Muscle of arm (tissue), 14 donors: ENCODE measurements at places on chromosomes 12 and 14.

- no peak for DNase-seq
These were observed 61.0 kb downstream of the EPS8 start for GRCh38 chr12:15728118-15728598.

DNA sequence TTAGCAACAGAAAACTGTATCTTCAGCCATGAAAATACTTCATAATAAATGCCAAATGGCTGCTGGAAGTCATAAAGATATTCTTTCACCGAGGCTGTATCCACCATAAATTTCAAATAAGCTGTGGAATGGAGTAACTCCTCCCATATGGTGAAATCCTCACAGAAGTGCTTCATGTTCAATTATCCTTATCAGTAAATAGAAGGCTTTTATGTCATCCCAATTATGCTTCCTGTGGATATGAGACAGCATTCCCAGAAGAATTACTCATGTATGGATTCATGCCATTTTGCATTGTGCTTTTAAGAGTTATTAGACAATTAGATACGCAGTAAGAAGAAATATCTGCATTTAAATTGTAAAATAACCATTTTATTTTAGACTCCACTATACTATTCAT lies 99.0 kb downstream of the RTN1 start:
- DNase-seq: no peak

DNA sequence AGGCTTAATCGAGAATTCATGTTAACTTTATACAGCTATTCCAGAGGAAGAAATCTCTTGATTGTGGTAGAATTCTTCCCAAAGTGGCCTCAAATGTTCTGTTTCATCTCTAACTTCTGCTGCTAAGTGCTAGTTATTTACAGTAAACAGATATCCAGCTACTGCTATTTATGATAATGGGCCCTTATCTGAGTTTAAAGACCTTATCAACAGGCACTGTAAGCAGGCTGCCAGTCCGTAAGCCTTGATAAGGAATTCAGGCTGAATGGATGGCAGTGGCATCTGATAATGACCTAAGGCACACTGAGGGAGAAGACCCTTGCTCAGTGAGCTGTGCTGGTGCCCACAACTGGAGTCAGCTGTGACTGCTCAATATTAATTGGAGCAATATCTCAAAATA lies 59.0 kb downstream of the PAX9 start:
- DNase-seq: no peak

DNA sequence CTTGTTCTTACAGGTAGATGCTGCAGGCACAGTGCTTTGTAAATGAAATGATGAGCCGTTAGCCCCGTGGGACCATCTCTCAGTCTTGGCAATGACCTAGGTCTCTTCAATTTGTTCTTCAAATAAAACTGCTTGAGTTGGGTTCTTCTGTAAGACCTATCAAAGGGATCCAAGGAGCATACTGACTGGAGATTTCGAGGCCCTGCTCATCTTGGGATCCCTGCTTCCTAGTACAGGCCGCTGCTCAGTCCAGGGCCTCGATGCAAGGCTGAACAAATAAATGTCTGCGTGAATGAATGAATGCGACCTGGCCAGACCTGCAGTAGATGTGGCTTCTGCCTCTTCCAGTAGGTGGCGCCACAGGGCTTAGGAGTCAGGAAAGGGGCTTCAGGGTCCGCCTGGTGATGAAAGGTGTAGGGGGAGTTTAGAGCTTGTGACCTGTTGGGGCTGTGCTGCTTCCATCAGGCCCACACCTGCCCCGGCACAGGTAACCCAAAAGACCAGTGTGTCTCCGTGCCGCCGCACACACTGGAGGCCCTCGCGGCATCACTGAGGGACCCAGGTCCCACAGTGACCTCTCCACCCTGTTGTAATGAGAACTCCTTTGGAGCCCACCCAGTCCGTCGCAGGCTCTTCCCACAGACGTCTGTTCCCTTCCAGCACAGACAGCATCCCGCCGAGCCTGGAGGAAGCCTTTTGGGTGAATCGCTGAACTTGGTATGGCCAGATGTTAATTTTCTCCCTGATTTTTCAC lies 4.4 kb downstream of the CACNA1C start:
- no peak for DNase-seq

- DNase-seq: no peak
These were observed 399 bp downstream of the NCAPD2 start for GRCh38 chr12:6494258-6494743.

- DNase-seq: peak; percentile 43
These were observed 22.2 kb upstream of the GPR132 start for GRCh38 chr14:105087308-105087962.

DNA sequence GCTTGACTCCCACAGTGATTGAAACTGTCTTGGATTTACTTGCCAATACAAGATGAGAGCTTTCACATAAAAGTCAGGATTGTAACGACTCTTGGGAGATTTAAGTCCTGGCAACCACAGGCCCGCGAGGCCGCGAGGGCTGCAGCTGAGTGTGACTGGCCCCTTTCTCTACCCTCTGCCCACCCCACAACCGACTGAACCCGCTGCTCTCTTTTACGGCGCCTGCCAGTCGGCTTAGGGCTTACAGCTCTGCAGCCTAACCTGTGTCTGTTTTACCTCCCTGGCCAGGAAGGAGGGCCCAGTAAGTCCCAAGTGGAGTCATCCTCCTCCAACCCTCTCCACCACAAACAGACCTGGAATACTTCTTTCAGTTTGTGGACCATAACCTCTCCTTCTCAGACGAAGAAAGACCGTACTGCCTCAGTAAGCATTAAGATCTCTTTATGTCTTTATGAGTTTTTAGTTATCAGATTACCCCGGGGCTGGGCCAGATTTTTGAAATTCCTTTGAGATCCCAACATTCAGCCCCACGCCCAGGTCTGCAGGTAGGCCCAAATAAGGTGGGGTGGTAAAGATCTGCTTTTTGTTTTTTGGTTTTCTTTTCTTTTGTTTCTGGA lies 12.6 kb upstream of the TIGAR start:
- no peak for DNase-seq

DNA sequence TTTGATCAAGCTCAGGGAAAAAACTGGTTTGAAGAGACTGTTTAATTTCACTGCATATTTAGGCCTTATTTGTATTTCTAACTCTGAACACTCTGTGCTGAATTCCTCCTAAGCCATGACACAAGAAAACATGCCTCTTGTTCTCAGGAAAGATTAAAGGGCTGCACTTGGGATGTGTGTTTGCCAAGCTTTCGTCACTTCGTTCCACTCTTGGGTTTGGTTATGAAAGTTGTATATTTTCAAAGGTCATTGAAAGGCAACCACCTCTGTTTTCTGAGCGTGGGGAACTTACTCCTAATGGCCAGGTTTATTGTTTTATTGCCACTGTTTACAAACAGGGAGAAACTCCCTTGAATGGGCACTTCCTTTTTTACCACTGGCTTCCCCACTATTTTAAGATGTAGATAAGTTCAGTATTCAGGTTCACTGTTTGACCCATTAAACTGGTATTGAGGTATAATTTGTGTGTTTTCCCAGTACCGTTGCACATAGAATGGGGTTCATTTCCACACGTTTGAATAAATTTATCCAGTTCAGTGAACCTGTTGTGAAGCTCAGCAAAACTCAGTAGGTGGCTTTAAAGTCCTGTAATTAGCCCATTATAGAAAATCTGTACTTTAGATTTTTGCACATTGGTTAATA lies 65.3 kb downstream of the NKX2-1 start:
- no peak for DNase-seq
